Hindlimb muscle (tissue), 1 donor: ENCODE measurements at places on chromosomes 1 and 21. TPM values are rescaled to one million over a fixed set of nuclear protein-coding genes. Genes with fewer than 3 reads are reported as not detected.

LAMB3 gene
- polyA plus RNA-seq: 0.81 TPM

FAM177B gene
- 0.41 TPM for polyA plus RNA-seq

NOTCH2NLA gene
- polyA plus RNA-seq: 24.0 TPM

CCDC27 gene
- 0.14 TPM for polyA plus RNA-seq

SLC9C2 gene
- polyA plus RNA-seq: not detected

C1orf87 gene
- 1.7 TPM for polyA plus RNA-seq

CYP4X1 gene
- 4.1 TPM for polyA plus RNA-seq

SAMSN1 gene
- 2.9 TPM for polyA plus RNA-seq
